ENCODE measurements at places on chromosomes 6 and 20.

GRCh38 chr6:130505808-130506598 is 140.2 kb downstream of the TMEM200A start:
- no peak for DNase-seq

DNA sequence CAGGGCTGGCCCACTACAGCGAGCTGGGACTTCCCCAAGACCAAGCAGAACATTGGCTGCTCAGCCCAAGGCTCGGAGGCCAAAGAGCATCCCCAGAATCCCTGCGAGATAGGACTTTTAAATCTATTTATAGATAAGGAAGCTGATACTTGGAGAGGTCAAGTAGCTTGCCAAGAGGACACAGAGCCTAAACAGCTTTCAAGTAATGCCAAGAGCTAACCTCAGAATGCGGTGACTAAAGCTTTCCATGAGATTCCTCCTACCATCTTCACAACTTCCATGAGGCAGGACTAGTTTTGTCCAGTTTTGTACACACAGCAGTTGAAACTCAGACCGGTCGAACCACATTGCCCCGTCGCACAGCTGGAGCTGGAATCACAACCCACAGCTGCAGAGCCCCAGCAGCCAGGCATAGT is 168.1 kb upstream of the TOP1 start:
- no peak for DNase-seq

DNA sequence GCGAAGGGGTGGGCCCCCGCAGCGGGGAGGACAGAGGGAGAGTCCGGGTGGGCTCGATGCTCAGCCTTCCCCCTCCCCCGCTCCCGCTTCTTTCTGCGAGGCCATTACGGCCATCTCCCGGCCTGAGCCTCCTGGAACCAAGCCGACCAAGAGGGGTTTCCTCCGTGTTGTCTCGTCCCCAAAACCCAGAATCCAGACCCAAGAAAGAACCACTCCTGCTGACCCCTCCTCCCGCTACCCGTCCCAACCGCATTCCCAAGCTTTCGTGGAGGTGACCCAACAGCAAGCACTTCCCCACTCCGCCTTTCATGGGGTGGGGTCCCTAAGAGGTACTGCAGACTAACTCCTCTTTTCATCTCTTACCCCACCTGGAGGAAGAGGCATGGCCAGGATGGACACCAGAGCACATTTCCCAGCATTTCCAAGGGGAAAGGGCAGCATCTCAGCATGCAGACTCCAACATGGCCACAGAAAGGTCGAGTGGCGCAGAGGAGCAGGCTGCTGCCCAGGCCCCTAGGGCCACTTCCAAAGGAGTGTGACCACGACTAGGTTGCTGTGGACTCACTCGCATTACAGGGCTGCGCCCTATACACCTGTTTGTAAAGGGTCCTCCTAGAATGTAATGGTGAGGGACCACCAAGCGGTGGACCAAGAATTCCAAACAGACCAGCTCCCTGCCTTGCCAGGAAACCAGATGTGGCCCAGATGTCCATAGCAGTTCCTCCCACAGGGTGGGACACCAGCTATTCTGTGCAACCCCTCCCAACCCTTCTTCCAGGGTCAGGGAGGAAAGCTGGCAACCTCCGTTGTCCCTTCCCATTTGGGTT is 53.4 kb downstream of the MRPL14 start:
- DNase-seq = no peak

DNA sequence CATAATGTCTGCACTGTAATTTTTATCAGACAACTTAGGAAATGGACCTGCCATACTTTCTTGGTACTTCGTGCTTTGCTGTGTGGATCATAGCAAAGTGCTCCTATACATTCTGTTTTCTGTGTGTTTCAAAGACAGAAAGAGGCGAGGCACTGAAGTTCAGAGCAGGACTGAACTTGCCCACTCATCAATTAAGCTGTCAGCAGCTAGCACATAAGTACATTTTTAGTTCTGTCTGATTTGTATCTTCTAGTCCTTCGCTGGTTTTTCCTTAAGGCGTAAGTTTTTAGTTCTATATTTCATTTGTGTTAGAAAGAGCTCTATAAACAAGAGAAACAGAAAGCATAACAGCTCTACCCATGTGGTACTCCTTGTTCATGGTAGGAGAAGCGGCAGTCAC is 42.1 kb downstream of the MAP3K4 start:
- DNase-seq = no peak

- DNase-seq = no peak
Measured at GRCh38 chr6:56840467-56841380, 114.2 kb upstream of the BEND6 start.

GRCh38 chr6:35296931-35297600 is 552 bp upstream of the DEF6 start:
- DNase-seq = no peak

GRCh38 chr20:5991623-5992441 is 41.4 kb downstream of the MCM8 start:
- DNase-seq = no peak

GRCh38 chr6:100464162-100464851 is 414 bp downstream of the SIM1 start:
- no peak for DNase-seq

- DNase-seq = no peak
Measured at GRCh38 chr20:38888059-38888831, 38.0 kb upstream of the FAM83D start.

DNA sequence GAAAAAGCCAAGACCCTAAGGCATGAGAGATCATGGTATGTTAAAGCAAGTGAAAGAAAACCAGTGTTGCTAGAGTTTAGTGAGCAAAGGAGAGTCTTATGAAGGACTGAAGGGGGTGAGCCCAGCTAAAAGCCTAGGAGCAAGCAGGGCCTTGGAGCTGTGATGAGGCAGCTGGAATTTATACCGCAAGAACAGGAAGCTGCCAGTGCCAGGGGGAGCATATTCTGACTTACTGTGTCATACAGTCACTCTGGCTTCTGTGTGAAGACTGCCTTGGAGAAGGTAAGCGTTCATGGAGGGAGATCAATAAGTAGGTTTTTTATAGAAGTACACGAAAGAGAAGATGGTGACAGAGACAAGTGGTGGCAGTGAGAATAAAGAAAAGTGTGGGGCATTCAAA is 308.9 kb upstream of the THEMIS start:
- DNase-seq = no peak

DNA sequence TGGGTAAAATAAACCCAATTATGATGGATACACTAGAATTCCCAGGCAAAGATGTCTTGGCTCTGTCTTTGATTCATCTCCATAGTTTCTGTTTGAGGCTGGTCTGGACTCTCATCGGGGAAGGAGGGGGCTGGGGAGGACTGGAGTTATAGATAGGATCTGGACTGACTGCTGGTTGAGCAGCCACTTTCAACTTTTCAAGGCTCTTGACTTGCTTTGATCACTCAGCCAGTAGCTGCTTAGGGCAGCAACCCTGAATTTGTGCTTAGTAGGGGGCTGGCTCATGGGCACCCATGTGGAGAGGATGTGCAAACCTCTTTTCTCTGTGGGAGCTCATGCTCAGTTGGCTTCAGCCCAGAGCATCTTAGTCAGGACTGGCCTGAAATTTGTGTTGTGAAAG is 114.0 kb upstream of the NEDD9 start:
- no peak for DNase-seq

DNA sequence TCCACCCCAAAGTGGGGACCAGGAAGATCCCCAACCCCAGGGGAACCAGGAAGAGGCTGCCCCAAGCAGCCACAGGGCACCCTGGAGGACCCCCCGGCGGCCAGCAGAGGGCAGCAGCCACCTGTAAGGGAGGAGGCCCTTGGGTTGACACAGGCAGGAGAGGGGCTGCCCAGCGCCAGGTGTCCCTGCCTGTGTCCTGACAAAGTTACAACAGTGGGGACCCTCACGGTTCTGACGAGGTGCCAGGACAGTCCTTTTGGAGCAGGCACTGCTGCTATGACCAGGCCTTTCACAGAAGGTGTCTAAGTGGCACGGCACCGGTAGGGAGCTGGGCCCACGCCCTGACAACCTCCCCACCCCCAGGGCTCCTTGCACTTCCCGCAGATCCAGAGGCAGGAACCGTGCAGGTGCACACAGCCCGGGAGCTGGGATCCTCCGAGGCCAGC is 176.7 kb downstream of the BMP7 start:
- DNase-seq = peak; percentile 67

GRCh38 chr6:125120054-125120590 is 33.5 kb upstream of the TPD52L1 start:
- no peak for DNase-seq

- DNase-seq = no peak
Measured at GRCh38 chr20:23291575-23292240, 58.9 kb upstream of the NXT1 start.

DNA sequence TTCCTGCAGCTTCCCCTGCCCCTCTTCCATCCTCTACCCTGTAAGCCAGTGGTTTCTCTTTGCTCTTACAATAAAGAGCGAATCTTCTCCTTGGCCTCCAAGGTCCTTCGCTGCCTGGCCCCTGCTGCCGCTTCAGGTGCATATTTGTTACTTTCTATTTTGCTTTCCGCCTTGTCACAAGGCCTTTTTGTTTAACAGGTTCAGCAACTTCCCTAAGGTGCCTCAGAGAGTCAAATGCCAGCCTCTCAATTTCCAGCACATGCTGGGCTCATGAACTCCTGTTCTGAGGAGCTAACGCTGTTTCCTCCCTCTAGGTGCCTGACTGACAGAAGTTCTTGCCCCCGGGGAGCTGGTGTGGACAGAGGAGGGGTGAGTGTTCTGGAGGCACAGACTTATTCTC is 42.4 kb upstream of the EPB41L1 start:
- no peak for DNase-seq

- no peak for DNase-seq
Measured at GRCh38 chr6:23532227-23532626, 593.8 kb upstream of the NRSN1 start.

GRCh38 chr20:36601540-36601939 is 4.0 kb upstream of the RAB5IF start:
- DNase-seq = no peak

DNA sequence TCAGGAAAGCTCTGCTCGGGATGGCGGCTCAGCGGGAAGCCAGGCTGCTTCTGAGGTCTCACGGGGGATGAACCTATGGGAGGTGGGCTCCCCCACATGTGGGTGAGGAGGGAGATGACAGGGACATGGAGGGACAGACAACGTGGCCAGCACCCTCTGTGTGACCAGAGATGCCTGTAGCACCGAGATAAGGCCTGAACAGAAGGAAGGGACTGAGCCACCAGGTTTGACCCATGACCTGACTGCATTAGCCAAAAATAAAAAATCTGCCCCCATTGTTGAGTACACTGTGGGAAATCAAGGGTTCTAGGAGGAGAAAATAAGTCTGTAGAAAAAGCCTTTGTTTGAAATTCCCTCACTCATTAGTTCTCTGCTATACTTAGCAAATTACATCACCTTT is 105.7 kb downstream of the RNASET2 start:
- no peak for DNase-seq

- no peak for DNase-seq
Measured at GRCh38 chr6:166640342-166641043, 13.4 kb upstream of the RPS6KA2 start.

GRCh38 chr20:757506-757905 is 10.8 kb downstream of the SLC52A3 start:
- no peak for DNase-seq

DNA sequence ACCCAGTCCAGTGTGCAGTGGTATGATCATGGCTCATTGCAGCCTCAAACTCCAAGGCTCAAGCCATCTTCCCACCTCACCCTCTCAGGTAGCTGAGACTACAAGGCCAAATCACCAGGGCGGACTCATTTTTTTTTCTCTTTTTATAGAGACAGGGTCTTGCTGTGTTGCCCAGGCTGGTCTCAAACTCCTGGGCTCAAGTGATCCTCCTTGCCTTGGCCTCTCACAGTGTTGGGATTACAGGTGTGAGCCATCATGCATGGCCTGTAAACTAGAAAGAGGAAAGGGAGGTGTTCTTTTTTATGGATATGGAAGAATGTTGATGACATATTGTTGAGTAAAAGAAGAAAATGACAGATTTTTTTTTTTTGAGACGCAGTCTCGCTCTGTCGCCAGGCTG is 5.1 kb upstream of the BEND3 start:
- DNase-seq = no peak

DNA sequence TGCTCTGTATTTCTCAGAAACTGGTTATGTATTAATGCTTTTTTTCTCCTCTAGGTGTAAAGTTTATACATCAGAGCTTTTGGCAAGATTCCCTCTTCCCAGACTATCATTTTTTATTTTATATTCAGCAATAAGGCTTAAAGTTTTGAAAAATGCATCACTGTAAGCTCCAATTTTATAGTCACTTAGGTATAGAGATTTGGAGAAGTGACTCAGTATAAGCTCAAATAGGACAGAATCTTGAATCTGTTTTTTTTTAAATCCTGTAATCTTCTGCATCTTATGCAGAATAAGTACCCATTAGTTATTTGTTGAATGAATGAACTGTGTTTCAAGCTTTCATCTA is 1.0 kb downstream of the NCOA7 start:
- no peak for DNase-seq

DNA sequence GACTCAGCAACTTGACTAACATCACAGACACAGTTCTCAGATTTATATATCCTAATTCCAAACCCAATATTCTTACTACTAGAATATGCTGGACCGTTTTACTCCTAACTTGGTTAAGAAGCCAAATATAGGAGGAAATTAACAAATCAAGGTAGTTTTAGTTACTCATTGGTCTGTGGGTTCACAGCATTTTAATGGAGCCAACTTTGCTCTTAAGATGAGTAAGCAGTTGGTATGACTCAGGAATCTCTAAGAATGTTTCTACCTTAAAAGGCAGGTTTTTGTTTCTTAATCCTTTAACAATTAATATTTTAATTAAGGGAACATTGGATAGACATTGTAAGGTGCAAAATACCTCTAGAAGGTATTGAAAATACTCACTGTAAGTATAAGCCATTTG is 31.6 kb downstream of the OPRM1 start:
- no peak for DNase-seq

GRCh38 chr6:84249724-84250123 is 22.3 kb upstream of the CEP162 start:
- DNase-seq = no peak

DNA sequence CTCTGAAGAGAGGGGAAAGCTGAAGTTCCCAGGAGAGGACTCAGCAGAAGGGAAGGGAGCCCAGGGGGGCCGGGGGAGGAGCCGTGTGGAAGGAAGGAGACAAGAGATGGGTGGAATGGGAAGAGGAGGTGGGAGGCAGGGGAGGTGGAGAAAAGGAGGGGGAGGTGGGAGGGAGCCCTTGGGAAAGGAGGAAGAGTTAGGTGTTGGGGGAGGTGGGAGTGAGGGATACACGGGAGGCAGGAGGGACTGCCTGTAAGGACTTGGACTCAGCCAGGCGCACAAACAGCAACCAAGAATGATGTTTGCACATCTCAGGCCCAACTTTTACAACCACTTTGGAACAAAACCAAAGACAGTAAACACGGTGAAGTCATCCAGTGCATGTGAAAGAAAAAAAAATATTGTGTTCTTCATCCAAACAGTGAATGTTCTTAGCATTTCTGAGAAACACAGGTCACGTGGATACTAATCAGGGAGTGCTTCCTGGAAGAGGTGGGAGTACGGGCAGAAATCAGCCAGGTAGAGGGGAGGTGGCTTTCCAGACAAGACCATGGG is 17.4 kb upstream of the LSM14B start:
- DNase-seq = no peak

Measured in stimulated activated CD4-positive, alpha-beta T cell treated with anti-CD3 and anti-CD28 coated beads, Interleukin-12 subunit alpha, Interleukin-12 subunit beta, amount 100 ng/mL, for 24 hours (primary cell).